HT1080 (cell line): ENCODE measurements at places on chromosomes 7 and 10. TPM values are rescaled to one million over a fixed set of nuclear protein-coding genes. Genes with fewer than 3 reads are reported as not detected.

The TAS2R41 gene
- total RNA-seq, result not detected in 2 replicates

The CTAGE15 gene
- not detected in 2 replicates for total RNA-seq

The PDE6C gene
- not detected in 2 replicates for total RNA-seq

The SLC18A3 gene
- total RNA-seq, result not detected in 2 replicates

The UPP1 gene
- total RNA-seq, result 11.8 and 12.8 TPM in 2 replicates

The SLC39A12 gene
- not detected in 2 replicates for total RNA-seq

The MMD2 gene
- not detected in 2 replicates for total RNA-seq

The GIMAP2 gene
- 3.4 and 5.7 TPM in 2 replicates for total RNA-seq

The VAX1 gene
- total RNA-seq, result not detected in 2 replicates

The CALD1 gene
- 47.7 and 57.3 TPM in 2 replicates for total RNA-seq

The ANKRD61 gene
- 0.18 and 0.37 TPM in 2 replicates for total RNA-seq

GRCh38 chr7:30117896-30118295, 16.9 kb upstream of the MTURN start:
- no peak for DNase-seq

DNA sequence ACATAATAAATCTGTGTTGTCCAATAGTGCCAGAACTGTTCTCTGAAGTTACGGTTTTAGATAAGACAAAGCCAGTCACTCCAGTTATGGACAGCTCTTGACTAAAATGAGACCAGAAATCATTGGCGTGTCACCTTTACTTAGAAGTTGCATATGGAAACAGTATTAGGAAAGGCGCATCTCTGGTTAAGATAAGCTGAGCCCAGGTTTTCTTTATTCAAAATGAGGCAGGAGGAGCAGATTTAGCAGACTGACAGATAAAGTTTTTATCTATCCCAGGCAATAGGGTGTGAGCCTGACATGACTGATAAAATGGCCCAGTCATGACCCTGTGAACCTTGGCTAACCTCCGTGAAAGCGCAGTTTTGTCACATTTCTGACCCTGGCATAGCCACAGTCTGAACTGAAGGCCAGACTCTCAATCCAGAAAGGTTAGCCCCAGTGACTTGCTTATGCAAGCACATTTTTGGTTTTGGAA, 4.2 kb downstream of the CYP26A1 start:
- DNase-seq, result no peak

DNA sequence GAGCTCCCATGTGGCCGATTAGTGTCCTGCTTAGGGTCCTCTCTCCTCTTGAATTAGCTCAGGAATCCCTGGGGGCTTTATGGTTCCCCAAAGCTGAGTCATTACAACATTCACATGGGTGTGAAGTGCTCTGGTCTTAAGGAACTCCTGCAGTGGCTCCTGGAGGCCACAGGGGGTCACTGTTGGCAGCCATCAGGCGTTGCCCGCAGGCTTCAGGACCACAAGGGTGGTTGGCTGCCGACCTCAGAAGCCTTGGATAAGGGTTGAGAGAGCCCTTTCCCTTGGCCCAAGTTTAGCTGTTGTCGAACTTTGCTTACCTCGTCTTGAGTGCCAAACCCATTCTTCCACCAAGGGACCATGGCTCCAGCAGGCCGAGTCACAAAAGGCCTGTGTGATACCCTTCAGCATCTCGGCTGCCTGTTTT, 61.7 kb downstream of the SH2D4B start:
- peak; percentile 43 for DNase-seq

- DNase-seq, result no peak
Observed at GRCh38 chr10:120480848-120481247, 23.8 kb downstream of the PLPP4 start.

DNA sequence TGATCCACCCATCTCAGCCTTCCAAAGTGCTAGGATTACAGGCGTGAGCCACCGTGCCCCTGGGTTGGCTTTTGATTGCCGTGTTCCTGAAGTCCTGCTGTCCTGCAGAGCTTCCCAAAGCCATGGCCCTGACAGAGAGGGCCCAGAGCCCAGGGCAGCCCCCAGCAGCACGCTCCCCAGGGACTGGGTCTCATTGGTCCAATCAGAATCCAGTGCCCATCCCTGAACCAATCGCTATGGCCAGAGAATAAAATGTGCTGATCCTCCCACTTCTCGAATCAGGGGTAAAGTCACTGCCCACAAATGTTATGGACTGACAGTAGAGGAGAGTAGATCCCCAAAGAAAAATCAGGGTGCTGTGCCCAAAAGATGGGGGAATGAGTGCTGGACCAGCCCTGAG, 5.0 kb upstream of the C10orf105 start:
- DNase-seq, result no peak

DNA sequence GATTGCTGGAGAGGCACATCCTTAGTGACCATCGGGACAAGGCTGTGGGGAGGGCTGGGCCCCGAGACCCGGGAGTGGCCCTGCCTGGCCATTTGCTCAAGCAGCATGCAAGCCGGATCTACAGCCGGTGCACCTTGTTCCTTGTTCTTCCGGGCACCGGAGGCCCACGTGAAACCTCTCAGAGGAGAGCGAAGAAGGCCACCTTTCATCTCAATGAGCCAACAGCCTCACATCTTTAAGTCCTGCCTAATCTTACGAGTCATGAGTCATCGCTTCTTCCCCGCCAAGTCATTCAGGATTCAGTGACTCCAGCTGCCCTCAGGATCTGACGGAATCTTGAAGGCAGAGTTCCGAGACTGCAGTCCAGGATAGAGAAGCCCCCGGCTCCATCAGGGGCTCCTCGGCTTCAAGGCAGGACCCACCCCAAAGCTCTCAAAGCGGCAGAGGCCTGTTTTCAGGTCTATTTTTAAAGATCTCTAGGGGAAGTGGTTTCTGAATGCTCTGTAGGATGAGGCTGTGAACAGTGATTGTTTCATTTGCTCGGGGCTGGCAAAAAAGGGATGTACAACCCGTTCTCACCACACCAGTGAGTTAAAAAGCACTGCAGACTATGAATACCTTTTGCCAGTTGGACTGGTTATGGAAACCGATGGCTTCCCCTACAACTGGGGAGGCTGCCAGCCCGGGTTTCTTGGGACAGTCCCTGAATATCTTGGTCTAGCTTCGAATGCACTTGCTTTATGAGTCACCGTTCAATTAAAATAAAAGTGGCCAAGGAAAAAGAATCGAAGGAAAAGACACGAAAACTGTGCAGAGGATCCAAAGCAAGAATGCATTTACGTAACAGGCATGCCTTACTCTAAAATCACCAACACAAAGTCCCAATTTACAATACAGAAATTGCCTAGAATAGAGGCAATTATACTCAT, 57.2 kb upstream of the ECHDC3 start:
- peak; percentile 92 for DNase-seq

DNA sequence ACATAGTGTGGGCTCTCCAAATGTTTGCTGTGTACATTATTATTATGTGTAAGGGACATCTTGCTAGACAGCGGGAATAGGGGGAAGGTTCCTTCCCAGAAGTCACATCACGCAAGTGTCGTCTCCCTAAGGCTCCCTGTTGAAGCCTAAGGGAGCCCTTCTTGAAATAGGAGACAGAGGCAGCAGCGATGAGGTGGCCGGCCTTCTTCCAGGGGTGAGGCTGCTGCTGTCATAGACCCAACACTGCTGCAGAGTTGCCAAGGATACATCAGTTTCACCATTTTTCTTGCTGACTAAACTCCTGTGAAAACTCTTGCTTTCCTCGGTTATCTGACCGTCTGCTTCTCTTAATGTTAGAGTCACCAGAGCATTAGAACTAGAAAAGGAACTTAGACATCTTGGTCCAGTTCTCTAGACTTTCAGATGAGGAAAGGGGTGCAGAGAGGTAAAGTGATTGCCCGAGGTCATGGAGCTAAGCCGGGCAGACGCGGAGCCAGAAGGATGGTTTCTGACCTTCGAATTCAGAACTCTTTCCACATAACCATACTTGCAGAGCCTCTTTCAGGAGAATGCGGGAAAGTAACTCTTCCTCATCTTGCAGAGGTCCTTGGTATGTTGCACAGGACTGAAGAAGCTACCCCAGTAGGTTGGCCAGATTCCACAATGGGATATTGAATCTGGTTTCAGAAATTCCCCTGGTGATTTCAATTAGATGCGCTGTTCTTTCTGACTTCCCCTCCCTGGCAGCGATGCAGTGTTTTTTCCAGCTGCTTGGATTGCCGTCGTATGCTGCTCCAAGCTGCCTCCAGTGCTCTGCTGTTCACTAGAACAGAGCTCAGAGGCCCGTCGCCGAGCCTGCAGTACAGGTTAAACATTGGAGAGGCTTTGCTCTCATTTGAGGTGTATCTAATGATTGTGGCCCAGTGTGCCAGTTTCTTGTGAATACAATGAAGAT, 217.1 kb downstream of the CAMK1D start:
- no peak for DNase-seq

DNA sequence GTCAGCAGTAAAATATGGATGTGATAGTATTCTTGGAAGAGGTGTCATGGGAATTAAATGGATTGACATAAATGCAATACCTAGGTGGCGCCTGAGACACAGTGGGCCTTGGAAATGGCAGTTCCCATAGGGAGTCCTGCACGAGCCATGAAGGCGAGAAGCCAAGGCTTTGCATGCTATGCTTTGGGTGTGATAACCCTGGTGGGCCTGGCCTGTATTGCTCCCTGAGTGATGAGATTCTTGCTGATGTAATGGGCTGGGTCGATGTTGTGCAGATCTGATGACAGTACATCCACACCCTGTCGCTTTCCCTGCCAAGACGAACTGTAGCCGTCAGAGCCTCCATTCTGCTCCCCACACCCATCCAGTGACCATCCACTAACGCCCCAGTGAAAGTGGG, 46.4 kb downstream of the CREB5 start:
- no peak for DNase-seq

DNA sequence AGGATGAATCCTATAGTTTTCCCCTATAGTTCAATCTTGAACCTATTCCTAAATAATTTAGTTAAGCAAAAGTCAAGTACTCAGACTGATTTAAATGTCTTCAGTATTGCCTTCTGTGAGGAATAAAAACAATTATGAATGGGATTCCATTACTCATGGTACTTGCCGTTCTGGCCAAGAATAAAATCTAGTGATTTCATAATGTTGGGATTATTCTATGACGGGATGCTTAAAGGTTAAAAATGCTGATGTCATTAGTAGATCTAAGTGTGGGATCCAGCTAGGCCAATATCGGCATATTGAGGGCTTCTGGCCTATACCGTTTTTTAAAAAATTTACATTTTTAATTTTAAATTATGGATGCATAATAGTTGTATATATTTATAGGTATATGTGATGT, 5.3 kb downstream of the BPGM start:
- no peak for DNase-seq

- DNase-seq, result no peak
Observed at GRCh38 chr10:53315709-53316108, 543.1 kb upstream of the MBL2 start.

DNA sequence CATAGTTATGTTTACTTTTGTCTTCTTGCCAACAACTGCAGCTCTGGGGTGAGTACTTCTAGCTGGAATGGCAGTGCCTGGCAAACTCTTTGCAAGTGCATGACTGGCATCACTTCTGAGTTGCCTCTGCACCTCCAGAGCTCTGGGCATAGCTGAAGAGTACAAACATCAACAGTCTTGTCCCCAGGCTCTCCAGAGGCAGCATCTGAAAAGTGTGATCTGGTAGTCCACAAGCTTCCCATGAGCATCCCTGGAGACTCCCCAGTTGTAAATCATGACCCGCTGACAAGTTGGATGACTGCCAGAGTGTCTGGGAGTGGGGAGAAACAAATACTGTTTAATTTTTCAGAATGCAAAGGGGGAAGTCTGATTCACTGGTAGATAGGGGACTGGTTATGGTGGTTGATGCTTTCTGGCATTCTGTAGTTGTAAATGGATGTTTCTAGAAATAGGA, 138.9 kb upstream of the CDK13 start:
- DNase-seq, result peak; percentile 10

DNA sequence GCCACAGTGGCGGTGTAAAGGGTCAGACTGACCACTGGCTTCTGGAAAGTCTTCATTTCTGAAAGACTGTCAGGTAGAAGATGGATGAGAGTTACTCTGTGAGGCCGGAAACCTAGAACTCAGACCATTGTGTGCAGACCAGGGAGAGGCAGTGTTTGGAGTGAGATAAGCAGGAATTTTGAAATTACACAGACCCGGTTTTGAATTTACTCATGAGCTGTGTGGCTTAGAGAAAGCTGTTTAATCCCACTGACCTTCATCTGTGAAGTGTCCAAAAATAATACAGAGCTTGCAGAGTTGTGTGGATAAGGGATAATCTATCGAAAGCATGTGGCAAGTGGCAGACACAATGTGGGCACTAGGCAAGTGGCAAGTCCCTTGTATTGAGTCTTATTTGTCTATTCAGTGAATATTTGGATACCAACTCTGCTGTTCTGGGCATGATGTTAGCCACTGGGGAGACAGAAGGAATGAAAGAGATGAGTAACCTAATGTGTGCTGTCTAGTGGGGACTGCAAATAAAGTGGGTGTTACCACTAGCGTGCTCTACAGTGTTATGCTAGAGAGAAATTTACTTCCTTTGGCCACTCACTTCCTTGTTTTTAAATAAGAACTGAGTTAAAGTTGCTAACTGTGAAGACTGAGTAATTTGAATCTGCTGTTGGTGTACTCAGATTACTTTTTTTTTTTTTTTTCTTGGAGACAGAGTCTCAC, 69.4 kb downstream of the KIAA1217 start:
- DNase-seq, result no peak

- DNase-seq, result no peak
Observed at GRCh38 chr7:69656890-69657289, 58.6 kb downstream of the AUTS2 start.

DNA sequence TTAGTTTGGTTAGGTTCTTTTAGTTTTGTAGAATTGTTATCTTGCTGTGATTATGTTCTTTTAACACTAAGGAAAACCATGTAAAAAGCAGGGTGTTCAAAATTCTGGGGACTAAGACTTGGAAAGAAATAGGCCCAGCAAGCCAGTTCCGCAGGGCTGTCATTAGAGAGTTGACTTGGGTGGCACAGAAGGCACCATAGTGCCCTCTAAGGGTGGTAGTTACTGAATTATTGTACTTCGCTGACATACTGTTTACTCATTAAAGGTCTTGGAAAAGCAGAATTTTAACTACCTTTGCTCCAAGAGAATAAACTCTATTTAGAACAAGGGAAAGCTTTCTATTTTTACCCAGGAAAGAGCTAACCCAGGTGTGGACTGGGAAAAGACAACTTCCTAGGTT, 86.5 kb downstream of the OTUD1 start:
- DNase-seq, result no peak

GRCh38 chr7:85498031-85498430, 311.2 kb upstream of the SEMA3D start:
- no peak for DNase-seq

DNA sequence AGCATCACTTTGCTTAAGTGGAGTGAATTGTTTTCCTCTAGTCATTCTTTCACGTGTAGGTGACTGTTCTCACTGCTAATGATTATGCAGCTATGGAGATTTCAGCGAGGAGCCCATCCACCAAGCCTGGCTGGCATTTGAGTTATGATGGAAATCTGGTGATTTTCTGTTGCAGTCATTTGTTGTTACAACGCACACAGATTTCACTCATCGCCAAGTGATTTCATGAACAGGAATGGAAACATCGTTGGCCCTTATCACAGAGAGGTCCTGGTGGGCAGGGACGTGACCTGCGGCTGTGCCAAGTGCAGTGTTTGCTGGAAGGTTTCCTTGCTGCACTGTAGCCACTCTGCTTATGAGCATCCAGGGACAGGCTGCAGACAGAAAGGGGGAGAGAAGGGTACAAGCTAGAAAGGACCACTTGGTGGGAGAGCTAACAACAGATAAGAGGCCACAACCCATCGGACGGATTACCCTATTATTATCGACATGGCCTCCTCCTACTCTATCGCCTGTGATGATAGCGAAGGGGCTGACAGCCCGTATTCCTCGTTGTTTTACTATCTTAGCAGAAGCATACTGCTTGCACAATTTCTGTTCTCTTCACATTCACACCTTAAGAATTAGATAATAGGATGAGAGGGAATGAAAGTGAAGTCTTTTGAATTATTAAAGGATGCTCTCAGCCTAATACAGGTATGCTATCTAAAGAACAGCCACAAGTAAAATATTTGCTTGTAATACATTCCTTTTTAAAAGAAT, 99.0 kb upstream of the PITRM1 start:
- no peak for DNase-seq
